ENCODE measurements at places on chromosomes 6 and 20. TPM values are rescaled to one million over a fixed set of nuclear protein-coding genes. Genes with fewer than 3 reads are reported as not detected.
A peak's percentile ranks its signal among the peaks of the same experiment; 100 is the strongest.

GRCh38 chr20:43900496-43900895 is 14.2 kb upstream of the TOX2 start:
- no peak for DNase-seq

DNA sequence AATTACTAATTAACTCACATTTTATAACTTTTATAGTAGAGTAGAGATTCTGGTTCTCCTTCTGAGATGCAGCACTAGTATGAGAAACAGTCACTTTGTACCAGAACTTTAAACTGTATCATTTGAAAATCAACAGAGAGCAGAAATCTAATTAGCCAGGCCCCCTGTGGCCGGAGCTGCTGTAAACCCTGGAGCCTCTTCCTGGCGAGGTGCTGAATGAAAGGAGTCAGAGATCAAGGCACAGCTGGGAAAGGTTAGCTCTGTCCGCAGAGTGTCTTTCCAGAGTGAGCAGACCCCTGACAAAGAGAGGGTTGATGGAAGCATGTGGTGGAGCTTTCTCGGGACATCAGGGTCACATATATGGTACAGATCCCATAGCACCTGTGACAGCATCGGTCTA is 703.8 kb downstream of the RFPL4B start:
- DNase-seq = no peak

GRCh38 chr20:44157061-44157460 is 29.9 kb downstream of the JPH2 start:
- no peak for DNase-seq

- DNase-seq = no peak
Measured at GRCh38 chr6:1297746-1298145, 14.2 kb upstream of the FOXQ1 start.

RBPJL gene
- not detected for total RNA-seq

- DNase-seq = no peak
Measured at GRCh38 chr6:158396136-158396535, 83.9 kb downstream of the TULP4 start.

GRCh38 chr6:111162504-111162903 is 75.2 kb downstream of the SLC16A10 start:
- no peak for DNase-seq

DNA sequence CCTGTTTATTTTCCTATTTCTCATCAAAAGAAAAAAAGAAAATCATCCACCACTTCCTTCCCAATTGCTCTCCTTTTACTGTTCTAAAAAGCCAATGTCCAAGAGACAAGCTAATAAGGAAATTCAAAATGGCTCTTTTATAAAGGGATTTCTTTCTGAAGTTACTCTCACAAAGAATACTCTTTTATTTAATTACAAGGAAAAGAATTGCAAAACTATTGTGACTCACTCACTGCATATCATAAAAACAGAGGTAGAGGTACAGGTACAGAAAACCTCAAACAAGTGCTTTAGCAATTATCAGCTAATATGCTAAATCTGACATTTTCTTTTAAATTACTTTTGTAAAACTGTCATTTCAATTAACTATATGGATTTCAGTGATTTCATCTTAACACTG is 18.1 kb downstream of the DEK start:
- no peak for DNase-seq

GRCh38 chr6:42165016-42165415 is 8.1 kb upstream of the GUCA1A start:
- no peak for DNase-seq

PBOV1 gene
- total RNA-seq = not detected

FRMD1 gene
- not detected for total RNA-seq

OPRL1 gene
- 1.2 TPM for total RNA-seq

UTRN gene
- total RNA-seq = 153 TPM

DNA sequence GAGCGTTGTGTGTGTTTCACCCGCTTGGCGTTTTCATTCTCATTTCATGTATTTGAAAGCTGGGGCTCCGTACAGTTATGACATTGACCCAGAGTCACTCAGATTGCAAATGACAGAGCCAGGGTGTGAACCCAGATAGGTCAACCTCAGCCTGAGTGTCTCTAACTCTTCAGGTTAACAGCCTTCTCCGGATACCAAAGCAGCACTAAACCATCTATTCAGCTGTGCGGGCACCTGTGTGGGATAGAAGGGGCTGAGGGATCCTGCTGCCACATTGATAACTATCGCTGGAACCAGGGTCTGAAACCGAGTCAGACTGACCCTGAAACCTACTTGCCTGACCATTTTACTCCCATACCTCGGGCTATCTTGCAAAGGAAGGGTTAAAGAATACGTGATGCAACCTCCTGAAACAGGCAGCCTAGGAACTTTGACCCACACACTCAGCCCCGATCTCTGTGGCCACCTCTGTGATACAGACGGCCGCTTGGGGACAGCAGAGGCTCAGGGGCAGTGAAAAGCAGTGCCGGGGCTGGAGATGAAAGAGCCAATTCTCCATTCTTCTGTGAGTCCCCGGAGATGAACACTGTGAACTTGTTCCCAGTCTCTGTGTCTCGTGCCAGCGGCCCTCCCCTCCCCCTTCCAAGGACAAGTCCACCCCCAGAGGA is 233.5 kb upstream of the QKI start:
- no peak for DNase-seq

- DNase-seq = no peak
Measured at GRCh38 chr6:111222341-111222740, 135.0 kb downstream of the SLC16A10 start.

- DNase-seq = no peak
Measured at GRCh38 chr20:35269055-35269781, 8.7 kb downstream of the MMP24OS start.

LPA gene
- total RNA-seq = not detected

ADGB gene
- not detected for total RNA-seq

ADGRF4 gene
- not detected for total RNA-seq

SLC16A10 gene
- total RNA-seq = 13.8 TPM

RNF144B gene
- total RNA-seq = 3.5 TPM

- DNase-seq = no peak
Measured at GRCh38 chr6:9272671-9273070, 837.3 kb upstream of the SLC35B3 start.

FAM217A gene
- total RNA-seq = not detected

DNA sequence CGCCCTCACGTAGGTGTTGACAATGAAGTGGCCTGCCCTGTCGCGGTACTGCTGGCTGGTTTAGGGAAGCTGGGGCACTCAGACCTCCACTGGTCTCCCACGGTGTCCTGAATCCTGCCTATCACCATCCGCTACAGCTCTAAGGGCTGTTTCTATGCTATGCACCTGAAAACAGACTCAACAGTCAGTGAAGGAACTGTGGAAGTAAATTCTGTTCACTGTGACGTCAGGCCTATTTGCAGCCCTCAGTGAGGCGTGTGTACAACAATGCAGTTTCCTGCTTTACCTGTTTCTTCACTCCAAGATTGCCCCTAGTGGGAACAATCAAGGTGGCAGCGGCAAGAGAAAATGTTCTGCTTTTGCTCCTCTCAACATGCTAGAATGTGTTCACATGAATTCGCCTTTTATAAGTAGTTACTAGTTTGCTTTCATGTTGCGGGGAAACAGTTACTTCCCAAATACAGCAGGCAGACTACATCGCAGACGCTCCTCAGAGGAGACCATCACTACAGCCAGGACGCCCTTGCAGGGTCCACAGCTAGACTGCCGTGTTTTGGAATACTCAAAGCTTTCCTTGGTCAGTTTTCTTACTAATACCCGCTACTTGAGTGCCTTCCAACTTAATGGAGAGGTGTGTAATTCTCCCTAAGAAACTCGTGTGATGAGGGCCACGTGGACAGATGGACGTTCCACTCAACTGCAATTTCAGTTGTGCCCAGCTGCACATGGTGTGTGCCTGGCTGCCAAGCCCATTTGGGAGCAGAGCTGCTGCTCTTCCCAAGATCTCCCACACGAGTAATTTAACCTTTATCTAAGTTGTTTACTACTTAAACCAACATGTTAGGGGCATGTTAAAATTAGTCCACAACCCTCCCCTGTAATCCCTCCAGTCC is 25.4 kb downstream of the DIDO1 start:
- DNase-seq = peak; percentile 69

TNNC2 gene
- total RNA-seq = 1.2 TPM

GRCh38 chr20:17559338-17559737 is 10.5 kb upstream of the DSTN start:
- DNase-seq = no peak

DNA sequence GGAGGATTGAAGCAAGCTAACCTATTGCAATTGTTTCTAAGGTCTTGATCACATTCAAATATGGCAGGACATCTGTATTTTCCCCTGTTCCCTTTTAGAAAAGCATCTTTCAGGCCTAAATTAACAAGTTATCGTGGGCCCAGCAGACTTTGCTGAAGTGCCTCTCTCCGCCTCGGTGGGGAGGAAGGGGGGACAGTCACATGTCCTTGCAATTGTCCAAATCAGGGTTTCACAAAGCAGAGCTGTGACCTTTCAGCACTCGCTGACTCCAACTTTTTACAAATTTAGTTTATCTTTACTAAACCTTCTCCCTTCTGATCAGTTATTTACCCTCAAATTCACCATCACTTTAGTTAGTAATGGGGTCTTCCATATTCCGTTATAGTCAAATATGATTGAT is 74.4 kb upstream of the KCNK16 start:
- DNase-seq = no peak

Measured in CD4-positive, alpha-beta T cell (primary cell).